Kidney (tissue), 22 donors: ENCODE measurements at places on chromosomes 7 and 10. TPM values are rescaled to one million over a fixed set of nuclear protein-coding genes. Genes with fewer than 3 reads are reported as not detected.
A peak's percentile ranks its signal among the peaks of the same experiment; 100 is the strongest.

DNA sequence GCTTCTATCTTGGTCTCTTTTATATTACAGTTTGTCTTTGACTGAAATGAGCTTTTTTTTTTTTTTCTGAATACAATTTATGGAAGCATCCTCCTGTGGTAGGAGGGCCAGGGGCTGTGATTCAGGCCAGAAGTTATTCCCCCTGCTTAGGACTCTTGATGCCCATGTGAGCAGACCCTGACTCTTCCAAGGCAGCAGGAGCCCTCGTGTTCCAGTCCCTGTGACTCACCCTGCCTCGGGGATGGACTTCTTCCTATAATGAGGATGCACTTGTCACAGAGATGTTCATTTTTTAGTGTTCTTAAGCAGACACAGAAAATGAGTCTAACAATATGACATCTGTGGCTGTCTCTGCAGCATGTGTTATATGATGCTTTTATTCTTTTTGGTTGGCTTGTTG, 1293.7 kb upstream of the AUTS2 start:
- no peak for DNase-seq

DNA sequence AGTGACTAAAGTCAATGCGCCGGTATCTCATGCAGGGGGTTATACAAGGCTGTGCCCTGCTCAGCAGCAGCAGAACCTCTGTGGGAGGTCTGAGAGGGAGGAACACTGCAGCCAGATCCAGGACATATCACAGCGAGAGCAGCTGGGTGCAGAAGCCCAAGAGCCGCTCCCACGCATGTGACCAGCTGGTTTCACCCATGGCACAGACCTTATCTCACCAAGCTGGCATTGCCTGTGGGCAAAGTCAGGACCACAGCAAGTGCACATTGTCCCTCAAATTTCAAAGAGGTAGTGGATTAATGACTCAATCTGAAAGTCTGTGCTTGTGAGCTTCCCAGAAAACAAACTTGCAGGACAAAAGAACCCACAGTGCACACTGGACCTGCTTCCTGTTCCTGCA, 31.6 kb upstream of the AKR1C1 start:
- no peak for DNase-seq

GRCh38 chr7:96471606-96472005, 149.7 kb upstream of the SLC25A13 start:
- DNase-seq = no peak

DNA sequence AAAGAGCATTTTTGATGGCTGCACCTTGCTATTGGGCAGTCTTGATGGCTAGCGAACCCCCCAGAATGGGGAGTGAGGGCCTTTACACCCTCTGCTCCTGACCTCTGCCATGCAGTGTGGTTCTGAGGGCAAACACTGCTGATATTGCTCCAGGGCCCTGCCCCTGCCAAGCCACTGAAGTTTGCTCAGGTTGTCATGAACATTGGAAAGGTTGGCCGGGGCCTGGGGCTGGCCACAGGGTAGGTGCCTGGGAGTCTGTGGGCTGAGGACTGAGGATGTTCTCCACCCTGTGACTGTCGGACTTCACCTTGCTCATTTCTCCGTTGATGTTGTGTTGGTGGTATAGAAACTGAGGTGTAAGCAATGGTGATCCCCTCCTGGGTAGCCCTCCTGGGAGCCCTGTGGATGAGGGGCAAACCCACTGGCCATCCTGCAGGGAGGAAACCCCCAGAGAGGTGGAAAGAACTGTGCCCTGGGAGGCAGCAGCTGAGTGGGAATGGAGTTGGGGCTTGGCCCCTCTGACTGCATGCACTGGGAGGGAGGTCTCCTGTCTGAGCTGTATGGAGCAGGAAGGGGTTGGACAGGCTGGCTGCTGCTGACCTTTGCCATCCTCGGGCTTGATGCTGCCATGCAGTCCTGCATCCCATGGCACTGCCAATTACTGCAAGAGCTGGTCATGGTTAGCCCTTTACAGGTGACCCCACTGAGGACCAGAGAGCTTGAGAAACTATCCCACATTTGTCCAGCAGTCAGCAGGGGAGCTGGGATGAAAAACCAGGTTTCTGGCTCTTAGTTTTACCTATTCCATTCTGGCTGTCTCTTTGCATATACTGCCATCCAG, 77.1 kb downstream of the SH2D4B start:
- no peak for DNase-seq

- no peak for DNase-seq
Measured at GRCh38 chr7:95999481-95999880, 227.1 kb downstream of the DYNC1I1 start.

- DNase-seq = no peak
Measured at GRCh38 chr7:38283809-38284208, 10.4 kb upstream of the TARP start.

GRCh38 chr7:88233828-88234227, 14.0 kb upstream of the SRI start:
- no peak for DNase-seq

DNA sequence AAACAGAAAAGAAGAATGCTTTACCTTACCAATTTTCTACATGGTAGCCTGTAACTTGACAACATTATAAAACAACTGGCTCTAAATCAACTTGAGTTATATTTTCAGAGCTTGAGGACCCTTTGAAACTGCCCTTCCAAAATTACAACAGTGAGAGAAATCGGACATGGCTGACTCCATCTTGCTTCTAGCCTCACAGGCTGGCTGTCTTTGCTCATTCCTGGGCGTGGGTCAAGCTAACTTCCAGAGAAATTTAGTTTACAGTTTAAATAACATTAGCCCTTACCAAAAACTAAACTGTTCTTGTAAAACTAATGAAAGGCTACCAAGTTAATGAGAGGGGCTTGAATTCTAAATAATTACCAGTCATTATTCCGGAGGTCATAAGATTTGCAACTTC, 183.4 kb downstream of the AKR1D1 start:
- no peak for DNase-seq

GRCh38 chr10:43057231-43057711, 19.6 kb upstream of the RET start:
- DNase-seq = peak; percentile 22

Gene SFTPD
- polyA plus RNA-seq = 1.7 TPM

Gene SCIN
- 62.8 TPM for polyA plus RNA-seq

Gene MMP21
- polyA plus RNA-seq = not detected

Gene RINT1
- 7.1 TPM for polyA plus RNA-seq
